ENCODE measurements at places on chromosomes 1 and 21.

DNA sequence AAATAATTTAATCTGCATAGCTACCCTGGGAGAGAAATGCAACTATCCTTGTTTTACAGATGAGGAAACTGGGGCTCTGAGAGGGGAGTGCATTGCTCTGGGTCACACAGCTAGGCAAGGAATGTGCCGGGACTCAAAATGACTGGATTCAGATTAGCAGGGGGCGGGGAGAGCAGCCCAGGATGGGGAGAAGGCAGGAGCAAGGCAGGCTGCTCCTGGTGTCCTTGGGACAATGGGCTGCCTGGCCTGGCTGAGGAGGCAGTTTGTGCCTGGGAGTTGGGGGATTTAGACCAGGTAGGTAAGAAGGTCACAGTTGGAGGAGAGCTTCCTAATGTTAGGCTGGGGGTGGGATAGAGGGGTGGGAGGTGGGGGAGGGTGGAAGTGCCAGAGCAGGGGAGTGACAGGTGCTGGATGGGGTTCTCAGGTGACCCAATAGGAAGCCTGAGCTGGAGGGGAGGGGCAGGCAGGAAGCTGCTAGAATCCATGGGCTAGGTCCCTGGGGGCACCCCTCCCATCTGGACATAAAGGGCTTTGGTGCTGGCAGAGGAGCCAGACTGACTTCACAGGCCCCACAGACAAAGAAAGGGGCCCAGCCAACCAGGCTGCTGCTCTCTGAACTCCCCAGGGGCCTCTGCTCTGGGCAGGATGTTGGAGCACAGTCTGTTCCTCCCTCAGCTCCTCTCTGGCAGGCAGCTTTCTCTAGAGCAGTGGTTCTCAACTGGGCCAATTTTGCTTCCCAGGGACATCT is 29.0 kb downstream of the TRIM62 start:
- no peak for DNase-seq

- DNase-seq = no peak
Observed at GRCh38 chr1:244603498-244603897, 49.4 kb upstream of the DESI2 start.

DNA sequence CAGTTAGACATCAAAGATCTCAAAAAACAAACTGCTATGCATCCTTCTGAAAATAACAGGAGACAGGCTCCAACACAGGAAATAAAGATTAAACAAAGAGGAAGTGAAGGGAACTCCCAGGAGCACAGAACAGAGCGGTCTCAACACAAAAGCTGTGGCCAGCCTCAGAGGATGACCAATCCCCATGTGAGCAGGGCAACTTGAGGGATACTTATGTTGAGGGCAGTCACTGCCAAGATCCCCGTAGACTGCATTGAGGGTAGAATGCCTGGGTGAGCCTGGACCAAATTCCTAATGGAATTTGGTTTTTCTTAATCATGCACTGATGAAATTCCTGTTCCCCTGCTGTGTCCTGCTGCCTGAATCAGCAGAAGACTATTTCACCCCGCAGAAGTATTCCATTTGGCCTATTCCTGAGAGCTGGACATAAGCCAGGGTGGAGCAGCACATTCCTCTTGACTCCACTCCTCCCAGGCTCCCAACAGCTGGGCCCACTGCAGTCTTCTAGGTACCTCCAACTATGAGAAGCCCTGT is 49.0 kb downstream of the JAK1 start:
- no peak for DNase-seq

DNA sequence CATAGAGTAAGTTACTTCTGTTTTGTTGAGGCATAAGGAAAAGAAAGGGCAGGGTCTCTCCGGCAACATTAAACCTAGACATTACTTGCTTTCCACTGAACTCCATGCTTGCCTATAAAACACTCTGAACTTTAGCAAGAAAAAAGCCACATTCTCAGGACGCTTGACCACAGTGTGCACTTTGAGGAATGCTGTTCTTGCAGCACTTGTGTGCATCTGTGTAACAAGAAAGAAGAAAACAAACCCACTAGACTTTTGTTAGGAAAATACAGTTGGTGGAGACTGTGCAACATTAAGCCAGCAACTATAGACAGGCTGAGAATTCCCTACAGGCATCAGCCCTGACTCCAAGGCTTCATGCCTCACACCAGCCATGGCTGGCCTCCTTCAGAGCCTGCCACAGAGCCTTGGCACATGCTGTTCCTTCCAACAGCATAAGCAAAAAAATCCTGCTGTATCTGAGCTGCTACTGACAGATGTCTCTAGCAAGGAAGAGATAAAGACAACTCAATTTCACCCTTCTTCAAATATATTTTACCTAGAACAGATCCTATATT is 5.8 kb downstream of the PDZK1 start:
- no peak for DNase-seq

DNA sequence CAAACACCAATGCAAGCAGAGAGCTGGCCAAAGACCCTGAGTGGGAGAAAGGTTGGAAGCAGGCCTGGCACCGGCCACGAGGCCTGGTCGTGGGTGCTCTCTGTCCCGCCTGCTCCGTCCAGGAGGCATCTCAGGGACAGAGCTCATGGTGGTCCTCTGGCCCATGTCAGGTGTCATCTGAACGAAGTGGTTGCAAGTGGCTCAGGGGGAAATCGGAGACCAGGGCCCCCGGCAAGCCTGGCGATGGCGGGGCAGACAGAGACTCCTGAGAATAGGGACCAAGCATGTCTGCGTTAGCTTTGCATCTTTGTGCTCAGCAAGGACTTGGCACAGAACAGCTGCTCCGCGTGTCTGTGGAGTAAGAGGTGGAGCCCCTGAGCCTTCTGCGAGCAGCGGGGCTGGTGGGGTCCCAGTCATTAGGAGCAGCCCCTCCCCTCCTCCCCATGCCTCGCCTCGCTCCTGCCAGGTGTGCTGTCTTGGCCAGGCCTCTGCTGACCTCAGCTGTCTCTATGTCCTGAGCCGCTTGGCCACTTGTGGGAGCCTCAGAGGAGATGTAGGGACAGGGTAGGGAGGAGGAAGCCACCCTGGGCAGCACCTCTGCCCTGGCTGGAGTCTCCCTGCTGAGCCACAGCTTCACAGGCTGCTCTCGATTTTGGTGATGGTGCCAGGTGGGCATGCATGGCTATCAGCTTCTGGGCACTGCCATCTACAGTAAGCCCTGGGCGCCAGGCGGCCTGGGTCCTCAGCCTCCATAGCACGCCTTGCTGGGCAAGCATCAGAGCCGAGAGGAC is 362.9 kb upstream of the VAMP3 start:
- no peak for DNase-seq

DNA sequence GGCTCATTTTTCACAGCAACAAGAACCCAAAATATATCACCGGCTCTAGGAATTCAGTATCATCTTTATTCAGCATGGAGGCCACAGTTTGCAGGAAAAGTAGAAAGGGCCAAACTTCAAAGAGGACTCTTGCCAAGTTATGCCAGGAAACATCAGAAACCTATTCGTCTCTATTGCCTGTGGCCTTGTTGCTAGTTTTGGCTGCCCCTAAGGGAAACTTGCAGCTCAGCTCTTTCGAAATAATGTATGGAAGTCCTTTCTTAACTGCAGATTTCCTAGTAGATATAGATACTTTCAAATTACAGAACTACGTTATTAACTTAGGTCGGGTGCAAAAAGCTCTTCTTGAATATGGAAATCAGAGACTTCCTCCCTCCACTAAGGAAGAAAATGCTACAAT is 4.2 kb upstream of the NENF start:
- DNase-seq = no peak

DNA sequence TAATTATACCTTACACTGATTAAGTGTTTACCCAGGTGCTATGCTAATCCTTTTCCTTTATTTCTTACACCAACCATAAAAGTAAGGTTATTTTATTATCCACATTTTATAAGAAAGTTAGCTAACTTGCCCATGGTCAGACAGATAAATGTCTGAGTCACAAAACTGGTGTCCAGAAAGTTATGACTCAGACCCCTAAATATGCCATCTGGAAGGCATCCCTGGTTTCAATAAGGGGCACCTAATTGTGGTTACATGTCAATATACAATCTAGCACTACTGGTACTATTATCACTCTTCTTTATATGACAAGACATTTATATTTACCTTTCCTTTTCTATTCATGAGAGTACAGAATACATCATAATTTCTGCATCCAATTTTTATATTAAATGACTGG is 496.5 kb upstream of the ADGRL2 start:
- DNase-seq = no peak

DNA sequence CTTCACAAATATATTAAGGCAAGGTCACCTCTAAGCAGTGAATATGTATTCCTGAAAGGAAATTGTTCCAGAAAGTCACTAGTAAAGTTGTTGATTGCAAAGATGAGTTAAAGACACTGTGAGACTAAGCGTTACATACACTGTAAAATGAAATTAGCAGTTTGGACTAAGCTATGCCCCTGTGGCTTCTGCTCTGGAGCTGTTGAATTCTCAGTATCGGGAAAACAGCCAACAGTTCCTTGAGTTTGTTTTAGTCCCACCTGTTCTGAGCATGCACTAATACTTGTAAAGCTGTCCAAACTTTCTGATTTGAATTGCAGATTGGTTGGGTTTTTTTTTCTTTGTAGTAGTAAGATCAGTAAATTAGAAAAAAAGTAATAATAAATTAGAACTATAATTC is 21.0 kb downstream of the ANGPTL1 start:
- no peak for DNase-seq

DNA sequence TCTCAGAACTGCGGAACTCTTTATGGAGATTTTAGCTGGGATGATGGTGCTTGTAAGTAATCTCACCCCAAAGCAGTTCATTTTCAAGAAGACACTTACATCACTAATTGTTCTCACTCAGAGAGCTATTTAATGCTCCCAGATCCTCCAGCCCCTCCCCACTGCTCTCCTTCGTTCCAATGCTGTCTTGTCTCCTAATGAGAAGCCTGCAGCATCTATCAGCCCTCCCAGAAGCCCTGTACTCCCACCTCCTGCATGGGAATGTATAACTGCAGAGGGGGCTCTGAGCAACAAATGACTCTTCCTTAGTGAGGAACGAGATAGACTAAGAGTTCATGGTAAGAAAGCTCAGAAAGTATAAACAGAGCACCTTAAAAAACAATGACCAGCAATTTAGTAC is 377.4 kb upstream of the RUNX1 start:
- no peak for DNase-seq

GRCh38 chr1:208243527-208243966 is 637 bp downstream of the PLXNA2 start:
- DNase-seq = no peak

DNA sequence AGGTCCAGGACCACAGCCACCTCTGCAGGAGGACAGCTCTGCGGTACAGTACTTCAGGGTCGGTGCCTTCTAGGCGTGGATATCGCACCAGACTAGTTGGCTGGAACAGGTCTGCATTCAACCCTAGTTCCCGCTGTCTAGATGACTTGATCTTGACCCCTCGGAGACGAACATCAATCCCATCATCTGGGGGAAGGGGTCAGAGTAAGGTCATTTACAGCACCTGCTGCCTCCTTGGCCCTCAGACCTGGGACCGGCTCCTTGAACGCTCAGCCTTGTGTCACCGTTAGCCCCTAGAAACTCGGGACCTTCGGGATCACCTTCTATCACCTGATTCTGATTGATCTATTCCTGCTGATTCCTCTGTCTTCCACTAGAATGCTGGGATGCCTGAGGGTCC is 2.6 kb downstream of the HECTD3 start:
- no peak for DNase-seq

- no peak for DNase-seq
Observed at GRCh38 chr1:75308365-75308764, 174.2 kb downstream of the LHX8 start.

DNA sequence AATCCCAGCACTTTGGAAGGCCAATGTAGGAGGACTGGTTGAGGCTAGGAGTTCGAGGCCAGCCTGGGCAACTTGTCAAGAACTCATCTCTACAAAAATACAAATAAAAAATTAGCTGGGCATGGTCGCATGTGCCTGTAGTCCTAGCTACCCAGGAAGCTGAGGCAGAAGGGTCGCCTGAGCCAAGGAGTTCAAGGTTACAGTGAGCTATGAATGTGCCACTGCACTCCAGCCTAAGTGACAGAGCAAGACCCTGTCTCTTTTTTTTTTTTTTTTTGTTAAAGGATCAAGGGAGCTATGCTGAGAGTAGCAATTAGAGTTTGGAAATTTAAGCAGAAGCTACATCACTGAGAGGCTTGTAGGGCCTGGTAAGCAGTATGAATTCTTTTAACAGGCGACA is 70.9 kb downstream of the EIF4G3 start:
- no peak for DNase-seq

- no peak for DNase-seq
Observed at GRCh38 chr21:31181082-31181750, 142.9 kb upstream of the KRTAP19-8 start.

GRCh38 chr1:24089743-24090555 is 22.0 kb downstream of the MYOM3 start:
- DNase-seq = no peak

GRCh38 chr21:45508607-45509565 is 33.4 kb downstream of the SLC19A1 start:
- DNase-seq = no peak

DNA sequence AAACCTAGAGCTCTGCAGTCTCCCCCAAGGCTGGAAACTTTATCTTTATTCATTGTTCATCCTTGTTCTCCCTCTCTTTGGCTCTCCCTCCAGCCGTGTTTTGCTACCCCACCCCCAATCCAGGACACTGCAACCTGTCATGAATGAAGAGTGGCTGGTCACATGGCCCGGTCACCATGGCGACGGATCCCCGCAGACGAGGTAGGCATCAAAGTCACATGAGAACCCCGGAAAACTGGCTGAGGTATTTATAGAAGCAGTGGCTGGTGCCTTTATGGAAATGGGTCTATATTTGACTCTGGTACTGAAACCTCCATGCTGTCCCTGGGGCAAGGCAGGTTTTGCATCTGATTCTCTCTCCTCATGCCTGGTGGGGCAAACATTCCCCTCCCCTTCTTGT is 13.4 kb upstream of the SLC6A17 start:
- no peak for DNase-seq

DNA sequence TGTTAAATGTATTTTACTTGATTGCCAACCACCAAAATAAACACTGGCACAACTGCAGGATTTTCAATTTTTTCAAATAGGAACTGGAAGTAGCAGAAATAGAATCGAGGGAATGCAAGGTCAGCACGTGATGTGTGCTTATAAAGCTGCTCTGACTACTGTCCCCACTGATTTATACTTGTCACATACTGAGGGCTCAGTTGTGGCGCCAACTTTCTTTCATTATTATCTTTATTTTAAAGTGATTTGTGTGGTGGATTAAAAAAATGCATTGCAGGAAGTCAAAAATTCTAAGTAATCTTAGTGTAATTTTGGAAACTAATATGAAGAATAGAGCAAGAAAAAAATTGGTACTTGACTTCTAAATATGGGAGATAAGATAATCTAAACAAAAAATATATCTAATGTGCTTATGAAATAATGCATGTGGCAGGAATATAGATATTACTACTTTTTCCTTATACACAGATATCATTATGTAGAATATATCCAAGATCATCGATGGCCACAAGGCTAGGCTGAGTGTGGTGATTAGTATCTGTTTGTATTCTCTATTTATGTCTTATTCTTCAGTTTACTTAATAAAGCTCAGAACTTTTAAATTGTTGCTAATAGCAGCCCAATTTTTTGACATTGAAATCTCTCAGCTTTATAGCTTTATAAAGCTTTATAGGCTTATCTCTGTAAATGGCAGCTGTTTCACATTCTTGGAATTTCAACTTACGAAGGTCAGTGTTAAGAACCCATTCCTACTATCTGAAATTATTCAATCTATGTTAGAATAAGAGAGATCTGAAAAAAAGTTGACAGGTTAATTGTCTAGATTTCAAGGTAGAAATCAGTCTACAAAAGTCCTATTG is 404.5 kb upstream of the ADAMTS5 start:
- no peak for DNase-seq
